ENCODE measurements at places on chromosomes 6 and 20.

DNA sequence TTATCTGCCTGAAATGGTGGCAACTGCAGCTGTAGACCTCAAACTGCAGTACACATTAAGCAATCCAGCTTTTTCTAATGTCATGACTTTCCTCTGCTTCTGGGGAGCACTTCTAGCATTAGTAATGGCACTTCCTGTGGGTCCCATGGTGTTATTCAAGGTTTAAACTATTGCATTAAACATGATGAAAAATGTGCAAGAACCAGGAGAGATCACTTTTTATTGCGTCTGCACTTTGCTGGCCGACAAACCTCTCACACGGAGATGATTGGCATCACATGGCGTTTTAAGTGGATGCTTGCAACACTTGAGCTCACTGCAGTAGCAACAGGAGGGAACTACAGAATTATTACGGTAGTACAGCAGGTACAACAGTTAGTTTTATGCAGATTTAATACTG lies 148.4 kb downstream of the HIVEP2 start:
- no peak for DNase-seq

- DNase-seq, result no peak
Observed at GRCh38 chr6:165621940-165622339, 41.1 kb downstream of the PDE10A start.

DNA sequence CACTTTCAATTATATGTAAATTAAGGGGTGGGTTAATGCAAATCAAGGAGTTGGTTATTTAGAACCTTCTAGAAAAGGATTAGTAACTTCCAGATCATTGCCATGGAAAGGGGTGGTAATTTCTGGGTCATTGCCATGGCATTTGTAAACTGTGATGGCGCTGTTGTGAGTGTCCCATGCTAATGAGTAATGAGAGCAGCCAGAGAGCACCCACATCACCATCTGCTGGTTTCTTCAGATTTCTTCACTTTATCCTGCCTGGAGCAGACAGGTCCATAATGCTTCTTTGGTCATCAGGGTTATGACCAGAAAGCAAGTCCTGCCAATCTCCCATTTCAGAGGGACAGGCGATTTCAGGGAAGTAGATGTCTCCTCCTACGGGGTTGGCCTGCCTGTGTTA lies 311.3 kb upstream of the CNR1 start:
- DNase-seq, result no peak

GRCh38 chr20:51596668-51597388 lies 54.3 kb upstream of the NFATC2 start:
- no peak for DNase-seq

DNA sequence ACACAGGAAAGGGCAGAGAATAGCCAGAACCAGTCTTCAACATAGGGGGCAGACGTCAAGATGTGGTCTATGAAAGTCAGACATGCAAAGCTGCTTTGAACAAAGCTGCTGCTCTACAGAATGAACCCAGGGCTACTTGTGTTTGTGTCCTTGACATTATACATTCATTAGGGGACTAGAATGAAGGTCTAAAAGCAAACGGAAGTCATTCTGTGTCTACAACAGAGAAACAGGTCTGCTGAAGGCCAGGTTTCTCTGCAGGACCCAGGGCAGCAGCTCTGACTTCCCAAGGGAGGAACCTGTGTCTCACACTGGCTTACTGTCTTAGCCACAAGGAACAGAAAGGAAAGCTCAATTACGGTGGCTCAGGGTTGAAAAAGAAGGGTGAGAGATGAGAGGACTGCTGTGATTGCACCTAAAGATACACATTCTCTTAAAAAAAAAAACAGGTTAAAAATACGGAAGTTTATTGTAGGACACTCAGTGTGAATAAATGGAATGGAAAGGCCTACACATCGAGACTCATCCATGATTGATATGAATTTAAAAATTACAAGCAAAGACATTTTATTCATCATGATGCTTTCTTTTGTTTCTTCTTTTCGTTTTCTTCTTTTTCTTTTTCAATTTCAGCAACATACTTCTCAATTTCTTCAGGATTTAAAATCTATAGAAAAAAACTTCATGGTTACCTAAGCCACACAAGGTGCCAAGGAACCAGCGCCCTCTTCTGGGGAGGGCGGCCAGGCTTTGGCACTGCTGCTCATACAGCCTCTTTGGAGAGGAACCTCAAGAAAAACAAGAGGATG lies 6.7 kb downstream of the PSMA7 start:
- peak; percentile 74 for DNase-seq

DNA sequence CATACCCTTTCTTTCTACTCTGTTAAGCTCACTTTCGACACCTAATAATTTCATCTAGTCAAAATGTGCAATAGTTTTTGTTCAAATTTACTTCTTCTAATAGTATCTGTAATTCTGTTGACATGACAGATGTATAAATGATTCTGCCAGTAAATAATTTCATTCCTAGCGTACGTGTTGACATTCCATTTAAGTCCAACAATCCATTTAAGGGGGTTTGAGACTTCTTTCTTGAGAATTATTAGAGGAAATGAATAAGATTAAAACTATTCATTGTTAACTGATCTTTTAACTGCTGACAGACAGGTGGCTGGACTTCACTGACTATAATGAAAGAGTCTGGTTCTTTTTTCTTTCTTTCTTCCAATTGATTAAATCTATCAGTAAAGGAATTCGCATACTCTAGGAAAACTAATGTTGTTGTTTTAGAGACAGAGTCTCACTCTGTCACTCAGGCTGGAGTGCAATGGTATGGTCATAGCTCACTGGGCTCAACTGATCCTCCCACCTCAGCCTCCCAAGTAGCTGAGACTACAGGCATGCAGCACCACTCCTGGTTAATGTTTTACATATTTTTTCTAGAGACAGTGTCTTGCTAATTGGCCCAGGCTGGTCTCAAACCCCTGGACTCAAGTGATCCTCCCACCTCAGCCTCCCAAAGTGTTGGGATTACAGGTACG lies 55.9 kb downstream of the MAP3K5 start:
- DNase-seq, result no peak

DNA sequence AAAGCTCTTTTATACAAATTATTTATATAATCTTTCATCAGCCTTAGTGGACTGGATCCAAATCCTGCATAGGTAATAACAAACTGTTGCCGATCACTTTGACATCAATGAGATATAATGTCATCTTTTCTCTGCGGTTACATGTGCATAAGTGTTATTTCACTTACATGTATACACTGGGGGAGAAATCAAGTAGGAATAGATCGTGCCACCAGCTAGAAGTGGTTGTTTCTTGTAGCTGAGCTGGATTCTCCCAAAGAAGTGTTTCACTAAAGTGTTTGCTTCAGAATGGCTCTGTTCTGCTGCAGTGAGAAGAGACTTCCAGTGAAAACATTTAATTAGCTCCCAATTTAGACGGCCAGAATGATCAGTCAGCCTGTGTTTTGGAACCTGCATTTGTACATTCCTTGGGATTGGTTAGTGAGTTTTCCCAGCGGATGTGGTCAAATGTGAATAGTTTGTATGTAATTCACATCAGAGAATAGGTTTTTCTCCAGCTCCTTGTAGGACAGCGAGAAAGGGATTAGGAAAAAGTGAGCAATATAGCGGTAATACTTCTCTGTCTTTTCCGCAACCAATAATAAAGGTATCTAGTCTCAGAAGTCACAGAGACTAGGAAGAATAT lies 163.1 kb upstream of the CCN2 start:
- no peak for DNase-seq

- DNase-seq, result no peak
Observed at GRCh38 chr6:119313937-119314884, 35.4 kb downstream of the MAN1A1 start.

DNA sequence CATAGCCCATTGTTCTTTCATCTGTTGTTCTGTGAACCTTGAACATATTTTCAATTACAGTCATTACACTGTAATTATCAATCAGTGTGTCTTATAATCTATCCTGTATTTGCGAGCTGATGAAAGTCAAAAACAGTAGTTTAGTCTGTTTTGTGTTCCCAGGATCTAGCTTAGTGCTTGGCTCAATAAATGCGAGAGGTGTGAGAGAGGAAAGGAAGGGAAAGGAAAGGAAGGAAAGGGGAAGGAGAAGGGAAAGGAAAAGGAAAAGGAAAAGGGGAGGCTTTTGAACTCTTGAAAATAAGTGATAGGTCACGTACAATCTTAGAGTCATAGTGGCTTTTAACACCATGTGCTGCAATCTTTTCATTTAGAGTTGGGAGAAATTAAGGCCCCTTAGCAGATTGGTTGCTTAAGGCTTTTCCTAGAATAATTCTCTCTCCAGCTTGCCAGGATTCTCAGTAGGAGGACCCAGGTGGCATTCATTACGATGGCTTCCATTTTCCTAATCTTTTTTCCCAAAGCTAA lies 433.8 kb upstream of the PLCB4 start:
- DNase-seq, result no peak

DNA sequence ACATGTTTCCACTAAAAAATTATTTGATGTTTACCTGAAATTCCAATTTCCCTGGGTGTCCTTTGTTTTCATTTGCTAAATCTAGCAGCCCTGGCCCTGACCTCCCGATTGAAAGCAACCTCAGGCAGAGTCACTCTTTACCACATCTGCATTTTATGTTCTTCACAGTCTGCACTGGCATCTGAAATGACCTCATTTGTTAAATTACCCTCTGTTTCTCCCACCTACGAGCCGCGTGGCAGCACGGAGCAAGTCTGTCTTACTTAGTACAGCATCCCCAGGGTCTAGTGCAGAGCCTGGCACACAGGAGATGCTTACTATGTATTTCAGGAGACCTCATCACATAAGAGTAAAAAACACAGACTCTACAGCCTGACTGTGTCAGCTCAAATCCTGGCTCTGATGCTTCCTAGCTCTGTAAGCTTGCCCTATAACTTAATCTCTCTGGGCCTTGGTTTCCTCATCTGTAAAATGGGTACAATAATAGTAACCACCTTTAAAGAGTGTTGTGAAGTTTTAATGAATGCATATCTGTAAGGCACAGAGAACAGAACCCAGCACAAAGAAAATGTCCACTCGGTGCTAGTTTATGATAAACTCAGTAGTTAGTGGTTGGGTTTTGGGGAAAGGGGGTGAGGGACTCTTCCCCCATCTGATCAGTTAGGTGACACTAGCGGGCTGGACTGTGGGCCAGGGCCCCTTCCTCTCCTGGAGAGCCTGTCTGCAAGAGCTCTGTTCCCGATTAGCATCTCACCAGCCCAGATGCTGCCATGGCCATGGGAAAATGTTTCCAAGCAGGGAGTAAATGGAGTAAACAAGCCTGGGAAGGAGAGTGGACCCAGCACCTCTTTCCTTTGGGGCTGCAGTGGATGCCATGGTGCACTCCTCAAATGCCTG lies 88.2 kb downstream of the PREX1 start:
- peak; percentile 38 for DNase-seq

All from activated CD8-positive, alpha-beta memory T cell treated with anti-CD3 and anti-CD28 coated beads, Interleukin-2, amount 50 U/mL, for 4 hours (primary cell).